ENCODE measurements at places on chromosomes 7 and 10.

- no peak for DNase-seq
Measured at GRCh38 chr10:113128450-113129070, 178.5 kb downstream of the TCF7L2 start.

GRCh38 chr10:31739711-31740110 is 188.9 kb downstream of the ARHGAP12 start:
- no peak for DNase-seq

DNA sequence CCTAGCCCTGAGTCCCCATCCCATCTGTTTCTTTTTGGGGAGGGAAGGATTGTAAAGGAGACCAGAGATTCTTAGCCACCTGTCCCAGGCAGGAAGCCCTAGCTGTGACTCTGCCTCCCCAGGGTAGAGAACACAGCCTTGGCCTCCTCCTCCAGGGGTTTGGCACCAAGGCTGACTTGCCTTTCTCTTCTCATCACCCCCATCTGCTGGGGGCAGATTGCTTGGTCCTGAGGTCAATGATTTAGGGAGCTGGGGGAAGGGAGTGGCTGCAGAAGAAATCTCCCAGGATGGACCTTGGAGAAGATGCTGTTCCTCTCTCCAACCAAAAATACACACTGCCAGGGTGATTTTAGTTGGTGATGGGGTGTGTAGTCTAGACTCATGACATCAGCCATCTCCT is 2.6 kb upstream of the MNX1 start:
- DNase-seq = no peak

- DNase-seq = no peak
Measured at GRCh38 chr10:3524086-3524960, 260.7 kb downstream of the KLF6 start.

GRCh38 chr10:86400705-86401587 is 34.4 kb upstream of the GRID1 start:
- DNase-seq = no peak

GRCh38 chr7:73703757-73704639 is 15.5 kb downstream of the STX1A start:
- DNase-seq = no peak

DNA sequence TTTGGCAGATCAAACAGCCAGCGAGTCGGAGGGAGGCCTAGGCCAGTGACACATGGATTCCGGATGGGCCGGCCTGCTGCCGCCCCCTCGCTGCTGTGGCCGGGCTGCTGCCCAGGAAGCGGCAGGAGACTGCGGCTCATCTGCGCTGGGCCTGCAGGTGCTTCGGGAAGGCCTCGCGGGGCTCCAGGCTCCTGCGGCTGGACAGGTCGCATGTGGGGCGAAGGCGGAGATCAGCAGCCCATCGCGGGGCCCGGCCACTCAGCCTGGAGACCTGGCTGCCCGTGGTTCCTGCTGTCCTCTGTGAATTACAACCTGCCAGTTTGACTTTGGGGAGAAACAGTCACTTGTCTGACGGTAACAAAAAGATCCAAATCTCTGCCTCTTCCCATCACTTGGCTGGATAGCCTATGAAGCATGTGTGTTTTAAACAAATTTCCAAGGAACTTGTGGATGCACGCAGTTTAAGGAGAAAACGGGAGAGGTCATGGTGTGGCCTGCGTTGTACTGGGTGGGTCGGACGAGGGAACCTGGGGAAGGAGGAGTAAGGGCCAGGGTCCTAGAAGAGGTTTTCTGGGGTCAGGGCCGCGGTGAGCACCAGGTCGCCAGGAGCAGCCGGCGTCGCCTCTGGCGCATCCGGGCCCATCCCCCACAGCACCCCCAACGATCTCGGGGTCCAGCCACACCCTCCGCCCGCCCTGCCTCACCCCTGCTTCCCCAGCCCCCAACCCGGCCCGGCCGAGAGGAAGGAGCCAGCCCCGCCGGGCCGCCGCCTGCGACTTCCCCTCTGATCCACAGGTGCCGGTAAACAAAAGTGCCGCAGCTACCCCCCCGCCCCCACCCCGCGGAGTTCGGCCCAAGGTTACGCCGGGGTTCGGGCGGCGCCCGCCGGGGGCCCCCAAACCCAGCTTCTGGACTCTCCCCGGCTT is 1.6 kb downstream of the SPOCK2 start:
- no peak for DNase-seq

DNA sequence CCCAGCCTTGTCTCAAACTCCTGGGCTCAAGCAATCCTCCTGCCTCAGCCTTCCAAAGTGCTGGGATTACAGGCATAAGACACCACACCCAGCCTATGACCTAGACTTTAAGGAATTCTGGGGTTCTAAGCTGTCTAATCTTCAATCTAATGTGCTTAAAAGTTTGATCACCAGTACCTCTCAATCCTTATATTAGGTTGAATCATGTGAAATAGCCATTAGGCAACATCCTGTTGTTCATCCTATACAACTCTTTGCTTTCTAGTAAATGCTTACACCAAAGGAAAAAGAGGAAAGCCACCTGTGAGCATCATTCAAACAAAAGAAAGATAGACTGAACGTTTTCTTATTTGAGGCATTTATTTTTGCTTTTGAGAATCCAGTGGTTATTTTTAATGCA is 56.0 kb downstream of the ATOH7 start:
- DNase-seq = no peak

DNA sequence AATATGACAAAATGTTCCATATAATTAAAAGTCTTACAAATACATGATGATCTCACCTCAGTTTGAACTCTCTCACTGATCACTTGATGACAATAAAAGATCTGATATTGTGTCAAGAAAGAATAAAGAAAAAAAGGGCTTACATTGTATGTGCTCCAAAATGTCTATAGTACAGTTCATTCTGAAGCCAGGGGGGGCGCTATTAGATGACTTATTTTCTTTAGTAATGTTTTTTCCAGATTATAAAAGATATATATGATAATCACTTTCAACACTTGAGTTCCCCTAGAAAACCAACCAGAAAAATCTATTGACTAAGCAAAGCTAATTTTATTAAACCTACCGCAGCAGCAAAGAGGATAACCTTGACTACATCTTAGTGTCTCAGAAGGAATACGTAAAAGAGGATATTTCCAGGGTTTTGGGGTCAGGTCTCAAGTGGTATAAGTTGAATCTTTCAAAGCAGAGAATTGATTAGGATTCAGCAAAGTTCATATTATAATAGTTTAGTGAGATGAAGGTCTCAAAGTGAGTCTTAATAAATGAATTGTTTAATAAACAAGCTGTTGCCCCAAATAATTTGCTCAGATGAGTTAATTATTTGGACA is 55.8 kb downstream of the PTN start:
- DNase-seq = no peak

- no peak for DNase-seq
Measured at GRCh38 chr7:113144817-113145216, 26.5 kb upstream of the SMIM30 start.

GRCh38 chr7:16063716-16064675 is 357.3 kb downstream of the CRPPA start:
- DNase-seq = no peak

GRCh38 chr10:124746992-124747391 is 2.8 kb upstream of the FAM53B start:
- DNase-seq = no peak

GRCh38 chr7:121016966-121017365 is 28.5 kb downstream of the CPED1 start:
- no peak for DNase-seq

DNA sequence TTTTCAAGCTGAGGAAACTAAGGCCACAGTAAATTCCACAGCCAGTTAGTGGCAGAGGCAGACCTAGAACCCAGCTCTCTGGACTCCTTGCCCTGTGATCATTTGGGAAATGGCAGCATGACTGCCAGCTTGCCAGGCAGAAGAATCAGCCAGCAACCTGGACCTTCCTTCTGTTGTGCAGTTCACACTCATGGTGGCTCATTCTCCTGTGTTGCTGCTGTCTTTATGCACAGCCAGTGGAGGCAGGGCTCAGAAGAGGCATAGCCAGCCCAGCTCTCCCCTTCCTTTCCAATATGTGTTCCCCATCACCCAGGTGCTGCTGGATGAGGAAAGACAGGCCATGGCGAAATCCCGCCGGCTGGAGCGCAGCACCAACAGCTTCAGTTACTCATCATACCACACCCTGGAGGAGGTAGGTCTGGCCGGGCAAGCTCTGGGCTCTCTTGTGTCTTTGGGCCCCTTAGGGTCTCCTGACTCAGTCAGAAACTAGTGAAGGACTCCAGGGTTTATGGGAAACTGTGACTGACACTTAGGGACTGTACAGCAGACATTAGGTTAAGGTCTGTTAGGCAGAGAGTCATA is 14.8 kb downstream of the CPA5 start:
- DNase-seq = no peak

DNA sequence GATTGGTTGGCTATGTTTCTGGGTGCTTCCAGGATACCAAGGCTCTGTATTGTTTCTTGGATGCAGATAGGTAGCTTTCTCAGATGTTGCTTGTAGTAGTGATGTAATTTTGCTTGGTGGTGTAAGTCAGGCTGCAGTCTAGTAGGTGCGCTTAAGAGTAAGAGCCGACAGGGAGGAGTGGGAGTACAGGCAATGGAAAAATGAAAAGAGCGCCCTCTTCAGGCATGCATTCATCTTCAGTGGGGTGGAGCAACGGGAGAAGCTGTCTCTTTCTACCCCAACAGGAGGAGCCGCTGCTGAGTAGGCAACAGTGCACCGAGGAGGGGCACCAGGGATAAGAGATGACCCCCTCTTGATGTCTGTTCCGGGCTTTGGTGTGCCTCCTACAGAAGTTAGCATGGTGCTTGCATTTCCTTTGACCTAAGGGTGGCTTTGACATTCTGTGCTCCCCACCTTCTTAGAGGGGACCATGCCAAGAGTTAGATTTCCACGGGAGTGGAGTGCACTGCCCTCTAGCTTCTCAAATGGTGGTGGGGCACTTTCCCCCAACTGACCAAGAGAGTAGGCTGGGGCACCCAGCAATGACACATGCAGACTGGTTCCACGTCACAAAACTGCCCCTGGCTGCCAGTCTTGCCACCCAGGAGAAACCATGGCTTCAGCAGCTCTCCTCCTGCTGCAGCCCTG is 56.1 kb downstream of the ZNF783 start:
- no peak for DNase-seq

GRCh38 chr7:43463401-43463980 is 119.4 kb upstream of the STK17A start:
- DNase-seq = no peak

GRCh38 chr10:86673827-86674581 is 5.7 kb downstream of the LDB3 start:
- DNase-seq = peak; percentile 88

DNA sequence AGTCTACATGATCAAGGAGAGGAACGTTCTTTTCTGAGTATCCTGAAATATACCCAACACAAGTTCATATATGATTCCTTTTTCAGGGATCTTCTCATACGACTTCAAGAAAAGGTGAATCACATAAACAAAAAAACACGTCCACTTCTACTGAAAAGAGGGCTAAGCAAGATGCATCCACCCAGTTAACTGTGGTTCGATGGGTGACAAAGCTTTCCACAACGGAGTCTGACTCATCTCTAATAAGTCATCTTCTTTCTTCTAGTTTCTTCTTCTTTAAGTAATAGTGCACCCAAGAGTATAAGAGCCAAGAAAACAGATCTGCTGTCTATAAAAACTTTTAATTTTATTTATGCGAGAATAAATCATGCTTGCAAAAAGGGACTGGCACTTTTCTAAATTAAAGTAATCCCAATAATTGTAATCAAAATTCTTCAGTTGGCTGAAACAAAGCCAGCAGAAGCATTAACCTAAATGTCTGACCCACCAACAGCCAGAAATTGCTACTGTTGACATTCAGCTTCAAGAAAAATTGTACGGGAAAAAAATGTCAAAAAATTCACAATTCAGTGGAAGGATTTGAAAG is 146.9 kb upstream of the ANK3 start:
- DNase-seq = no peak

DNA sequence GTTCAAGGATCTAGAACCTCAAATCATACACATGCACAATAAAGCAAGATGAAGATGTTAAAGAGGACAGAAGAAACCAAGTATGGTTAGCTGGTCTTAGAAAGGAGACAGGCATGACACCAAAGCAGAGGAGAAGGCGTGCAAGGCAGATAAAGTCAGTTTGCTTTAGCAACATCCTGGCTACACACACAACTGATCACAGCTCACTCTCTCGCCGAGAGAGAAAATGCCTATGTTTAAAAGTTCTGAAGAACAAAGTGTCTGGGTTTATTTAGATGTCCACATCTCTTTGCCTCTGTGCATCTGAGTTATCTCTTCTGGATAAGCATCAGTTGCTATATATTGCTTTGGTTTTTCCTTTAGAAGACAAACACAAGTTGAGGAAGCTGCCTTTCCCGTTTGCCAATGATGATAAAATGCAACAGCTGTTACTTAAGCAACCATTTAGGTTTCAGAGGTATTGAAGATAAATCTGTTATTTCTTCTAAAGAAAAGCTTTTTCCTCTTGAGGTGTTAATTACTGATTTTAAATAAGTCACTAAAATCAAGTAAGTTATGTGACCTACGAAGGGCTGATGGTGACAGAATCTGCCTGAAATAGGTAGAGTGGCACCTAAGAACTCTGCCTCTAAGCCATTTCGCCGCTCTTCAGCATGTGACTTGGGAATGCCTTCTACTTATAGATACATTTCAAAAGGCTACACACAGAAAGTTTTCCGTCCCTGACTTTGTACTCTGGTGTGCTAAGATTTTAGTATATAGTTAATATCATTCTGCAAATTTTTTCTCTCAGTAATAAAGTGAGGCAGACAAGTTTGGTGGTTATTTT is 146.2 kb upstream of the ASAH2 start:
- no peak for DNase-seq

- no peak for DNase-seq
Measured at GRCh38 chr10:3045471-3046209, 21.7 kb upstream of the PFKP start.

- no peak for DNase-seq
Measured at GRCh38 chr7:151575410-151575809, 55.7 kb upstream of the RHEB start.

- no peak for DNase-seq
Measured at GRCh38 chr10:117137031-117137910, 799 bp downstream of the VAX1 start.

DNA sequence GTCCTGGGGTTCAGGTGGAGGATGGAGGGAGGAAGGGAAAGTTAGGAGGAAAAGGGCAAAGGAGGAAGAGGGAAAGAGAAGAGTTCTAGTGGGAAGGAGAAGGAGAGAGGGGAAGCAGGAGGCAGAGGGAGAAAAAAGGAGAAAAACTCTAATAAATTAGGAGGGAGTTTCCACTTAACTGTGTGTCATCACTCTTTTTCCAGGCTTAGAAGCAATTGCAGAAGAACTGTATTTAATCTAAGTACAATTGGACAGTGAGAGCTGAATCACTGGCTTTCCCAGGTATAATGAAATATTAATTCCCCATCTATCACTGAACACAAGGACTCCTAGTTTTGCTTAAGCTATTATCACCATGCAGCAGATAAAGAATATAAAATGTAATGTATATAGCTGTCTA is 76.8 kb downstream of the CREB3L2 start:
- no peak for DNase-seq

DNA sequence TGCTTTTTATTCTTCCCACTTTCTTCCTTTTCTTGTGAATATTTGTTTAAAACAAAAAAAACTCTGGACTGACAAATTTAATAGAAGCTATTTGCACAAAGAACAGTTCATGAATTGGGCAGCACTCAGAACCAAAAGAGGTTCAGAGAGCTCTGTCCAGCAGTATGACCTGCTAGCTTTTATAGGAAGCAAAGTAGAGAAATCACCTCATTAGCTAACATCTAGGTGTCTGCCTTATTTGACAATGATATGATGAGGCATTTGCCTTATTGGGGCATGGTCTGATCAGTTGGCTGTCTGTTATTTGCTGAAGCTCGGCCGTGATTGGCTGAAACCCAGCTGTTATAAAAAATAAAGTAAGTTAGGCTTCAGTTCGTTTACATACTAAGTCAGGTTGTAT is 819 bp upstream of the TRIM4 start:
- DNase-seq = no peak
